ENCODE measurements at places on chromosomes 6 and 20. TPM values are rescaled to one million over a fixed set of nuclear protein-coding genes. Genes with fewer than 3 reads are reported as not detected.
A peak's percentile ranks its signal among the peaks of the same experiment; 100 is the strongest.

The TFAP2A gene
- total RNA-seq: 0.33 TPM

The ADGRF1 gene
- total RNA-seq: 0.19 TPM

The OOEP gene
- total RNA-seq: not detected

The EPHA7 gene
- 0.52 TPM for total RNA-seq

The FERMT1 gene
- total RNA-seq: 3.7 TPM

The SGK2 gene
- 0.09 TPM for total RNA-seq

The CD93 gene
- 19.8 TPM for total RNA-seq

The UNC5CL gene
- total RNA-seq: 2.7 TPM

DNA sequence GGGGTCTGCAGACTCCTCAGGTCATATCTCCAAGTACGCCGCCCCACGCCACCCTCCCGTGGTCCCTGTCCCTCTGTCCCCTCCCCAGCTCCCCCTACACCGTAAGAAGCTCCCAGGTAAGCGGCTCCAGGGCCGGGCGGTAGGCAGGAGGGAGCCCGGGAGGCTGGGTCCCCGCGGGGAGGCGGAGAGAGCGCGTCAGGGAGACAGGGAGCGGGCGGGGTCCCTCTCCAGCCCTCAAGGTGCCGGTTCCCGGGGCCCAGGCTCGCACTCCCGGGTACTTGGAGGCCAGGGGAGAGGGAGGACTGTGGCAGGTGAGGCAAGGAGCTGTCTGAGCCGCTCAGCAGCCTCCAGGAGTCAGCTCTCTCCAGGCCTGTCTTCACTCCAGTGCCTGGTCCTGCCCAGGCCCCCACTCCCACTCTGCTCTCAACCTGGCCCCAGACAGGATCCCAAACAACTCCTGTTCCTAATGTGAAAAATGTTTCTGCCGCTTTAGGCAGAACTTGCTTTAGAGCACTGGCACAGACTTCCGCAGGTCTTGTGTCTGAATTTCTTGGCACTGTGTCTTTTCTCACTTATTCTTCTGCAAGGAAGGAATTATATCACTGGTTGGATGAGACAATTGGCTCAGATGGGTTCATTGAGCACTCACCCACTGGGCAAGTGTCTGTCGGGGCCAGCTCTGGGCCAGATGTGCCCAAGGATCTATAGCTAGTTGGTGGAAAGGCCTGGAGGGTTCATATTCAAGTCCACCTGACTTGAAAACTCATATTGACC, 36.6 kb downstream of the HLA-G start:
- DNase-seq: no peak

DNA sequence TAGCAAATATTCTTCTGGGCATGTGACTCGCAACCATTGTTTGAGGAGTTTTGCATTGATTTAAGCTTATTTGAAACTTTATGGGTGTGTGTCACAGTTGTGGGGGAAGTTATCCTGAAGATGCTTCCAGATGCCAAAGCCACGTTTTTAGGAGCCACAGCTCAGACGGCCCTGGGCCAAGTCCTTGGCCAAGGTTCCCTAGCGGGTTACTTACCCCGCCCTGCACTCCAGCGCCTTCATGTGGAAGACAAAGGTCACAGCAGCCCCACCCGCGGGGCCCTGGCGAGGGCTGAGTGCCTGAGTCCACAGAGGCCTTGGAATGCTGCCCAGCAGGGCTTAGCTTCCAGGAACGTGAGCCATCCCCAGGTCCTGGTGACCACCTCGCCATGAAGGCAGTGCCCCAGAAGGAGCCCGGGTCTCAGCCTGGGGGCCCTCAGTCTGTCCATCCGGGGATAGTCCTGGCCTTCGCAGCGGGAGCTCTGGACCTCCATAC, 308.3 kb downstream of the CDH4 start:
- DNase-seq: no peak

DNA sequence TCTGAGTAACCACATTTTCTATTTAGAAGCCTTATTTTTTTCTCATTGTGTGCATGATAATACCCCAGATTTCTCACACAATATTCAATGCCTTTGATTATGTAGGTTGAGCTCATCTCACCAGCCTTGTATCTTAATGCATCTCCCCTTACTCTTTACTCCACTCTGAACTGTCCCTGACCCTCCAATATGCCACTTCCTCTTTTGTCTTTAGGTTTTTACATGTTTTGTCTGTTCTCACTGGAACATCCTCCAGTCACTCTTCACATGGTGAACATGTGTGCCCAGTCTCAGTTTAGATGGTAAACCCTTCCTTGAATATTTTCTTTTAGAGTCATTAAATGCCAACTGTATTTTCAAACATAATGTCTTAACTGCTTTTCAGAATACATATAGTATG, 392.9 kb upstream of the IMPG1 start:
- no peak for DNase-seq

DNA sequence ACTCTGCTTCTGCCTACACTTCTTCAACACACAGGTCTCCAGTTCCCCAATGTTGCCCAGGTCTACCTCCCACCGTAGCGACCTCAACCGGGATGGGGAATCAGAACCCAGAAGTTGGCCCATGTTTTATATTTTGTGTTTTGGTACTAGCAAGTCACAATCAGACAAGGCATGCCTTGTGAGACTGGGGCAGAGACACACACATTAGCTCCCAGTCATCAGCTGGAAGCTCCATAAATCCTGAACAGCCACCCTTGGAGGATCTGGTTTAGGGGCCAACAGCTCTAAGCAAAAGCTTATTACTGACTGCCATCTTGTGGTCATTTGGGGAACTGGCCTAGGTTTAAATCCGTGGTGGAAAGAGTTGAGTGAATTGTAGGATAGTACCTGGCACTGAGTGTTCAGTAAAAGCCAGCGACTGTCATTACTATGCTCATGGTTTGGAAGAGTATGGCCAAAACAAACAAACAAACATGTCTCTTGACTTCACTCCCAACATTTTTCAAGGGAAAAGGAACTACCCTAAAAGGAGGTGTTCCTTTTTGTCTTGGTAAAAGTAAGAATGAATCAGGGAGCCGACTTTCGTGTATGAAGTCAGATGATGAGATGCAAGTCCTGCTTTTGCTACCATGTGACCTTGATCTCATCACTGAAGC, 40.5 kb downstream of the PIM1 start:
- peak; percentile 69 for DNase-seq

GRCh38 chr20:32965581-32966373, 38.5 kb downstream of the SUN5 start:
- peak; percentile 82 for DNase-seq

- DNase-seq: no peak
Measured at GRCh38 chr6:140809694-140810101, 1323.0 kb upstream of the GJE1 start.

DNA sequence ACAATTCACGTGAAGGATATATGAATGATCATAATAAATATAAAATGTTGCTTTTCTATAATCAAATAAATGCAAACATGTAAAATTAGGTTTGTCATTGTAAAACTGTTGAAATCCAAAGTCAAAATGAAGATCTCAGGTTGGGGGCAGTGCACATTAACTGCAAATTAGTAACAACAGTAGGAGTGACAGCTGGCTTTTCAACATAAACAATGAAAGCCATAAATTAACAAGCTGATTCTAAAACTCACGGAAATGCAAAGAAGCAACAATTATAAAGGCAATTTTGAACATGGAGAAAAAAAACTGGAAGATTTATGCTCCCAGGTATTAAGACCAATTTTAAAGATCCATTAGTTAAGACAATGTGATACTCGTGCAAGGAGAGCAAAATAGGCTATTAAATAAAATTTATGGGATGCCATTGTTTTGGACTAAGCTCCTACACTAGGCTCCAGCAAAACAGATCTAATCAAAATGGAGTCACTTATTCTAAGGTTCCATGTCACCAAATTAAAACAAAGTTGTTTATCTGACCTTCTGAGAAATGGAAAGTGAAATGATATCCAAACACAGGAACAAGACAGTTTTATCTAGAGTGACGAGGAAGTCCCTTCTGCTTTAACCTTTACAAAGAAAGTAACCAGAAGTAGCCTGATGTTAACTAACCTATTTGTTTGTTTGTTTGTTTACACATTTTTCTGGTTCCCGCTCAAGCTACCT, 770.8 kb downstream of the EPHA7 start:
- no peak for DNase-seq

DNA sequence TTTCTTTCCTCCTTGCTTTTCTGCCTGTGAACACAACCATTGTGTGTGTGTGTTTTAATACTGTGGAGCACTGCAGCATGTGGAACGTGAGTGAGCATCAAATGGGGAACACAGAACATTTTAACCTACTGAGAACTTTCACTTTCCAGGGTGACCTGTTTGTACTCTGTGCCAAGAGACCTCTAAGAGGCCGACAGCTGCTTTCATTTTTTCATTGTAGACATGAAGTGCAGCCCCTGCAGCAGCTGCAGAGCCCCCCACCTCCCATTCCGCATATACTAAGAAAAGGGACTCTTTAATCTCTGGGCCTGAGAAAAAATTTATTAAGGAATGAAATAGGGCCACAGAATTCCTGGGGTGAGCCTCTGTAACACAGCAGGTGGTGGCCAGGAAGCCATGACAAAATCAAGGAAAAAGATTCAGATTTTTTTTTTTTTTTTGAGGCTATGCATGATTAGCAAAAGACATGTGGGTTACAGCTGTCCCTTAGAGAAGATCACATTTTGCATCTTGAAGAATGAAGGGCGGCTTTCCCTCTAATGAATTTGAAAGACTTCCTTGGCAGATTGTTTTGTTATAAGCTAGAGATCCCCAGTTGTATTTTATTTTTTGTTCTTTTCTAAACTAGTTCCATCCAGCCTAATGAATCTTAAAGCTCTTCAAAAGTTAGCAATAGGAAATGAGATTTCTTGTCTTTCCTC, 503.4 kb downstream of the CD109 start:
- no peak for DNase-seq

Measured in thymus (tissue), 14 donors.